ENCODE measurements at places on chromosomes 2 and 18. TPM values are rescaled to one million over a fixed set of nuclear protein-coding genes. Genes with fewer than 3 reads are reported as not detected.

GRCh38 chr2:132725148-132725547 is 55.1 kb upstream of the LYPD1 start:
- no peak for DNase-seq

GRCh38 chr2:20179755-20180594 is 45.0 kb downstream of the SDC1 start:
- no peak for DNase-seq

- no peak for DNase-seq
These were observed 187.1 kb downstream of the TCF4 start for GRCh38 chr18:55400590-55401541.

MFSD2B gene
- not detected for total RNA-seq

EPHA4 gene
- 5.7 TPM for total RNA-seq

IL18R1 gene
- not detected for total RNA-seq

All from M059J (cell line).